ENCODE measurements at places on chromosomes 5 and 9. TPM values are rescaled to one million over a fixed set of nuclear protein-coding genes. Genes with fewer than 3 reads are reported as not detected.

Gene ADAMTSL1
- 2.7 TPM for total RNA-seq

GRCh38 chr5:147092044-147092443 lies 142.8 kb upstream of the STK32A start:
- DNase-seq, result no peak

Gene QRFP
- not detected for total RNA-seq

DNA sequence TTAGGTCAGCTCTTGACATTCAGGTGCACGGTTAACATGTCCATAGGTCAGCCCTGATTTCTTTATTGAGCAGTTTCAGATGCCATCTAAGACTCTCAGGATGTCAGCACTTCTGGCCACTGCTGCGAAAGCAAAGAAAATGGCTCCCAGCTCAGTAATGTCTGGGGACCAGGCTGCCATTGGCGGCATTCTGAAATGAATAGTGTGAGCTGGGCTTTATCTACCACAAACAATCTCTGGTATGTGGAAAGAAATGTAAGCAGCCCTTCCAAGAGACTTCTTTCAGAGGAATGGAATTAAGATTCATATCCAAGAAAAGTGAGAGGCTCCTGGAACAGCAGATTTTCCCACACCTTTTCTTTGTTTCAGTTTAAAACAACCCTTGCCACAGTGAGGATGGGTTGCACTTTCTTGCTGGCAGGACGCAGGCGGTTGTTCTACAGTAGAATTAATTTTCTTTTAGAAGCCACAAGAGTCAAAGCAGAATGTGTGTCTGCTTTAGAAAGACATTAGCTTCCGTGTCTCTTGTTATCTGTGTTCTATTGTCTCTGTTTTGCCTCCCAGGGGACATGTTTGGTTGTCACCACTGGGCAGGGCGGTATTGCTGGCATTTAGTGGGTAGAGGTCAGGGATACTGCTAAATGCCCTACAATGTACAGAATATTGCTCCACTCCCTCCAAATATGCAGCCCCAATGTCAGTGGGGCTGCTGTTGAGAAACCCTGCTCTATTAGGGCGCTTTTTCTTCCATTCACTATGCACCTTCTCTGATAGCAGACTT lies 149.9 kb upstream of the ANKH start:
- DNase-seq, result no peak

- DNase-seq, result no peak
Observed at GRCh38 chr5:64831996-64832395, 63.3 kb downstream of the CWC27 start.

DNA sequence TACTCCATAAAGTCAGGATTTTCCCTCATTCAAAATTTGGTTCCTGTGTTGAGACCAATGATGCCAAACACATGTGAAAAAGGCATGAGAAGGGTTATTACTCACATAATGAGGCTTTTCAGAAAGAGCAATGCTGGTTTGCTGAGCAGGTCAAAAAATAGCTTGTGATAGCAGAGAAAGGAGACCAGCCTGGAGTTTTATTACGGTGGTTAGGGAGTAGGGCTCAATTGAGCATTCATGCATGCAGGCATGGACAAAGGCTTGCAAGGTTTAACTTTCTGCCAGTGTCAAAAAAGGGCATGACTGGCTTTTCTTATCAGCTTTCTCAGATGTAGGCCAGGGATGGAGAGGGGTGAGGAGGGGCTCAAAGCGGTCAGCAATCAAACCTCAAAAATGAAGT lies 628.3 kb downstream of the DNAH5 start:
- peak; percentile 88 for DNase-seq
